Brain microvascular endothelial cell (primary cell): ENCODE measurements at places on chromosomes 3 and 15.

DNA sequence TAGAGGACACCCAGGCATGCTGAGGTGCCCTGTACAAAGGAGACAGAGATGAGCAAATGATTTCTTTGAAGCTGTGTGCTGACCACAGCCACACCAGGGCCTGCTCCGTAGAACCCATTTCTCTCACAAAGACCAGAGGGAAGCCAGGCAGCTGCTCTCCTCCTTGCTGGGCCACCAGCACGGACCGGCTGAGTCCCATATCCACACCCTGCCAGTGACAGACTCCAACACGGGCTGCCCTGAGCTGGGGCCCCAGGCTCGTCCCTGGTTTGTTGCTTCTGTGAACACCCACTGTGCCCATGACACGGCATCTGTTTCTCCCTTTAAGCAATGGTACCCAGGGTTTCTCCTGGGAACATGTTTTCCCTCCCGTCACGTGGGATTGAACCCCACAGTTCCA is 284.5 kb downstream of the ADAMTS17 start:
- no peak for DNase-seq

GRCh38 chr15:88989578-88989977 is 76.4 kb upstream of the MFGE8 start:
- peak; percentile 64 for DNase-seq

DNA sequence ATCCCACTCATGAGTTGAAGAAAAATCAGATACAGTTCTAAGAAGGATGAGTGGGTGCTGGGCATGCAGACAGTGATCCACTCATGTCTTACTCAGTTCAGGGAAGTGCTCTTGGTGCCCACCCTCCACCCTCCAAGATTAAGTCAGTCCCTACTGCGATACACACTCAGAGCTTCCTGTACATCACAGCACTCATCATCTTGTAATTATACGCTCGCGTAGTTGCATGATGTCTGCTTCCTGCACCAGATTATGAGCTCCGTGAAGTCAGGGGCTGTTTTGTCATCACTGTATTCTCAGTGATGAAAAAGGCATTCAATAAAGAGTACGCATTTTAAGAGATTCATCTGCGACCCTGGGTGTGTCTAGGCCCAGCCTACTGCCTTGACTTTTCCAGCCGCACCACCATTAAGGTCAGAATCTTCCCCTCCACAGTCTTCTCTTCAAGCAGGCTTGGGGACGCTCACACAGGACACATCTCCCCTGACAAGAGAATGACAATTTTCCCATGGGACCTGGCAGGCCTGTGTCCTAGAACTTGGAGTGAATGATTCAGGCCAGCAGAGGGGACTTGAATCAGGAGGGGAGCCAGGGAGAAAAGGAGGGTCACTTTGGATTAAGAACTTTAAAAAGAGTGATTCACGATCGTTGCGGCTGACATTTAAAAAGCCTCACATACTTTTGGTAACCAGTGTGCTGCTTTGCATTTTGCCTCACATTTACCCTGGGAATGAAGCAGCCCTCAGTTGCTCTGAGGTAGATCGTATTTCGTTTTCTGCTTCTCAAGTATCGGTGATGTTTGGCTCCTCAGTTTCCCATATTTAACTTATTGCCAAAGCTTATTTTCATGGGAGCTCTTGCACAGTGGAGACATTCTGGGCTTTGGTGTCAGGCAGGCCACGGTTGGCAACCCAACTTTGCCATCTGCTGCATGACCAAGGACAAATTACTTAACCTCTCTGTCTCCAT is 7.9 kb upstream of the PDE8A start:
- DNase-seq, result peak; percentile 14

DNA sequence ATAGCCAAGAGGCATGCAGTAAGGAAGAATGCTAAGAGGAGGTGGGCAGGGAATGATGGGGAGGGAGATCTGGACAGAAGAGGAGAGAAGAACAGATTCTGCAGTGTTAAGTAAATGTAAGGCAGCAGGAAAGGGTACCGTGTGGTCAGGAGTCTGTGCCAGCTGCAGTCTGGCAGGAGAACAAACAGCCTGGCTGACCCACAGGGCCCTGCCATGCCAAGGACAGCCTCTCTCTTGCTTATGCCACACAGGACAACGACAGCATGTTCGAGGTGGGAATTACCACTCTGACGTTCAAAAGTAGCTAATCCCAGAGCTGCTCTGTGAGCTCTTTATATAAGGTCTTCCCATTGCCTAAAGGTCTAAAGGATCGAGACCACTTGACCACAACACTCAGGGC is 31.3 kb downstream of the DAPK2 start:
- no peak for DNase-seq

- DNase-seq, result no peak
These were observed 3.6 kb upstream of the AGTR1 start for GRCh38 chr3:148694116-148694515.

GRCh38 chr3:62201438-62202035 is 171.8 kb downstream of the FEZF2 start:
- DNase-seq, result peak; percentile 57

DNA sequence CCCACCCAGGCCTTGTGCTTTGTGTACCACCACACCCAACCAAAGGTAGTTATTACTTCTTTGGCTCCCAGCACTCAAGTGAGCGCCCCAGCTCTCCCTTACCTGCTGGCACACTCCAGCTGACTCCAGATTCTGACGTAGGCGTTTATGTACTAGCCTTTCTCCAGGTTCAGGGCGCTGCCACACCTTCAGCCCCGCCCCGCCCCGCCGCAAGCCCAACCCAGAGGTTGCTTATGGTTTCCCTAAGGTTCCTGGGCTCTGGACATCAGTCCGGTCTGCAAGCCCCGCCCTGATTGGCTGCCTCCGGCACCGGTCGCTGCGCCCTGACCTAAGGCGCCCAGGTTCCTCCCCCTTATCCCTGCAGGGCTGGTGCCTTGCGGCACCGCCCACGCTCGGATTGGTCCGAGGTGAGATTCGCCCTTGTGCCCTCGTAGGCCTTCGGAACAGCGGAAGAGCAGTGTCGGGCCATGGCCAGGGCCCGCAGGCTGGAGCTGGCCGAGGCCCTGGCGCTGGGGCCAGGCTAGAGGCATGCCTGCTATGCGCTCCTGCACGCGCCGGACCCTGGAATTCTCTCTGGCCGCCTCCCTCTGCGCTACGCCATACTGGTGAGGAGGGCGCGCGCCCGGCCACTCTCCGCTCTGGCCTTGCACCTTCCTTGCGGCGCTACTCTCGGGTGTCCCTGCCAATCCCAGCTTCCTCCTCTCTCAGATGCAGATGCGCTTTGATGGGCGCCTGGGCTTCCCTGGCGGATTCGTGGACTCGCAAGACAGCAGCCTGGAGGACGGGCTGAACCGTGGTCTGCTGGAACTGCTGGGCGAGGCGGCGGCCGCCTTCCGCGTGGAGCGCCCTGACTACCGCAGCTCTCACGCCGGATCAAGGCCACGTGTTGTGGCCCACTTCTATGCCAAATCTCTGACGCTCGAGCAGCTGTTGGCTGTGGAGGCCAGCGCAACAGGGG is 19.8 kb upstream of the NUDT16 start:
- no peak for DNase-seq

DNA sequence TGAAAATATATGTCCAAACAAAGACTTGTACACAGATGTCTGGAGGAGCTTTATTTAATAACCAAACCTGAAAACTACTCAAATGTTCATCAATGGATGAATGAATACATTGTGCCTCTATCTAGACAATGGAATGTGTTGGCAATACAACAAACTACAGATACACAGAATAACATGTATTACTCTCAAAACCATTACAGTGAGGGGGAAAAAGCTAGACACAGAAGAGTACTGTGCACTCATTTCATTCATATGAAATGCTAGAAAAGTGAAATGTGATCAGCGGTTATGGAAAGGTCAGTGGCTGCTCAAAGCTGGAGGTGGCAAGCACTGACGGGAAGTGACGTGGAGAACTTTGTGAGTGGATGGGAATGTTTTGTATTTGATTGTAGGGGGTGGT is 13.2 kb downstream of the STOML1 start:
- DNase-seq, result no peak

DNA sequence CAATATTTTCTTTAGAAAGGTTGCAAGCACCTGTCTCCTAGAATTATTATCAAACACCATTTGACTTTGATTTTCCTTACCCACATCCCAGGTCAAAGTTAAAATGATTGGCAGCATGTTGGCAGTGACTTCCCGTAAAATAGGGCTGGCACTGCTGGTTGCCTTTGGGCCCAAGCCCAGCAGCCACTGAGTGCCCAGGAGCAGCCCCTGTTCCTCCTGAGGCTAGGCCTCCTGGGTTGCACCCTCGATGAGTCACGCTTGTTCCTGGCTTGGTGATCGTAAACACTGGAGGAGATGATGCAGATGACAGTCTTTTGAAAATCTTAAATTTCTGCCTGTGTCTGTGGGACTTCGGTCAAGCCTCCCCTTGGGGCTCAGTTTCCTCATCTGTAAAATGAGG is 290.0 kb downstream of the TLE3 start:
- peak; percentile 33 for DNase-seq

DNA sequence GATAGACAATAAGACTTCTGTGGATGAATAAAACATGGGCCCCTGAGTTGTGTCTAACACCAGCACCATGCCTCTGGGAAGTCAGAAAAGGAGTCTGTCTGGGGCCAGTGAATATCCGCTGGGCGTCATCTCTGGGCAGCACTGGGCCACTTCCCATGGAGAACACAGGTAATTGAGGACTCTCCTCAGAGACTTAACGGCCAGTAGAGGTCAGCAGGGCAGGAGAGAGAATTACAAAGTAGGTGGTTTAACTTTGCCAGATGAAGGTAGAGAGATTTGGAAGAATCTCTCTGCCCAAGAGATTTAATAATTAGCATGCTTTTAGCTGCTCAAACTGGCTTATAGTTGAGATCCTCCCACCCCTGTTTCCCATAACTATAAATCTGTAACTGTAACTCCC is 65.7 kb downstream of the OCA2 start:
- DNase-seq, result no peak

DNA sequence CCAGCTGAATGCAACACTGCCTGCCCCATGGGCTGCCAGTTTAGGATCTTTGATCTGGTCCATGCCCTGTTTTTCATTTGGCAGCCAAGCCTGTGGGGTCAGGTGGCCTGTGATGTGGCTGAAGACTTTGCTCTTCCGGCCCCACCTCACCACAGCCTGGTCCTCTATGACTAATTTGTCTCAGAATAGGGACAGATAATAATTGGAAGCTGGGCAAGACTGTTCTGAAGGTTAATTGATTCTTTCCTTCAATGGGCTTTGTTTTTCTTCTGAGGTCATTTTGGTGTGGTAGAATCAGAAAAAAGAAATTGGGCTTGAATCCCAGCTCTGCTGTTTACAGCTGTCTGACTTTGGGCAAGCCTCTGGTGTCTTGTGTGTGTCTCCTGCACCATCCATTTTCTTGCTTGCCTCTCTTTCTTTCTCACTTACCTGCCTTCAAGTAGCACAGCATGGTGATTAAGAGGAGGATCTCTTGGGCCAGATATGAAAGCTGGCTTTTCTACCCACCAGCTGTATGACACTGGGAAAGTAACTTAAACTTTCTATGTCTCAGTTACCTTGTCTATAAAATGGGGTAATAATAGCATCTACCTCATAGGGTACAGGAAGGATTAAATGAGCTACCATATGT is 24.2 kb downstream of the ABHD2 start:
- DNase-seq, result no peak

DNA sequence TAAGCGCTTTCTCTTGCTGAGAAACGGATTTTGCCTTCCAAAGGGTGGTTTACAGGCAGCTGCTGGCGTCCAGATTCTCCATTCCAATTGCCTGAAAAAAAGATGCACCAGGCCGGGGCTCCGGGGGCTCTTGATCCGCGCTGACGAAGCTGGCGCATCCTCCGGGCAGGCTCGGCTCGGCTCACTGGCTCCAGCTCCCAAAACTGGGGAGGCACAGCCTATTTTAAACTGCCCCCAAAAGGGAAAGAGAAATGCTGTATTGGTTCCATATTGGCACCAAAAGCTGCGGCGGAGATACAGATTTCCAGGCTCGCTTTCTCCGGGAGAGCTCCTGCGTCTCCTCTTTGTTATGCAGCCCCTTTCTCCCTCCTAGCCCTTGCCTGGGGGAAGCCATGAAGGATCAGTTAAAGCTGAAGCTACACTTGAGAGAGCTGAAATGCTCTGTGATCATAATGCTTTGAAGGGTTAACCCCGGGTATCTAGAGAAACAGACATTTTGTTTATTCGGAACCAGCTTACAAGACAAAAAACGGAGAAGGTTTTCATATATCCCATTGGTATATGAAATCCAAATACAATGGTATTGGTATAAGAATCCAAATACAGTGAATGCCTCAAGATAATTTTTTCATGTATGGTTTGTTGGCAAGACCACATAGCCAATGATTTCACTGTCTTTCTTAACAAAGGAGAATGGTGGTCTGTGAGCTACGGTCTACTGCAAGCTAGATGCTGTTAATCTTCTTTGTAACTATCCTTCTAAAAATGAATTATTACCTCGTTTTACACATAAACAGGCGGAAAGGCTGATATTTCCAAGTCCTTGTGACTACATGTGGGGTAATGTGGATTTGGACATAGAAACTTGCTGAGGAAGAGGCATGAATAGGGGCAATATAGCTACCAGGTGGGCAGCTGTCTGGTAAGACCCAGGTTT is 693 bp downstream of the CD200 start:
- DNase-seq, result no peak

DNA sequence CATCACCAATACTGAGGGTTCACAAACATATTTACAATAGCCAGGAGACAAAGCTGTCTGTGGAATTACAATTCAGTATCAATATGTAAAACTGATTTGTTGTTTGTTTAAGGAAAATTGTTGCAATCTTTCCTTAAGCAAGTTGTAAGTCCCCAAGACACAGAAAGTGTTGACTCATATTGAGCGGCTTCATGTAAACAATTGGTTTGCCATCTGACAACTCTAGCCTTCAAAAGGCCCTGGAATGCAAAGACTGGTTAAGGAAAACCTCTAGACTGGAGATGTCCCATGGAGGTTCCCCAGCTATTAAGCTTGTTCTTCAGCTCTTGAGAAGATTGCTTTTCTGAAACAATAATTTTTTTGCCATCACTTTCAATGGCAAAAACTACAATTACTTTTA is 283.7 kb upstream of the PROK2 start:
- DNase-seq, result no peak

DNA sequence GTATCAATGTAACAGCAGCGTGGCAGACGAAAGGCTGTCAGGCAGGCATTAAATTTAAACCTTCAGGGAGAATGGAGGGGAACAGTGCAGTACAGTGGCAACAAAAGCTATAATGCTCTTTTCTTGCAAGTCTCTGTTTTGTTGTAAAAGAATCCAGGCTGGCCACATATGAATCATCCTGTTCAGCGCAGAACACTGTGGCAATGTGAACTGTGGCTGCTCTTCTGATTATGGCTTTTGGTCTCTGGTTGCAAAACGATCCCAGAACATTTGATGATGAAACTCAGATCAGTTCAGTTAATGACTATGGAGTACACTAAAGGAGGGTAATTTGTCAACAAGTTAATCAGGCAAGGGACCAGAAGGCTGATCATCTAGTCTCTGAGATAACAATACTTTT is 219.7 kb upstream of the SGO1 start:
- DNase-seq, result peak; percentile 69
